NCI-H1694 treated with DMSO at 0.1 percent for 48 hours (cell line): ENCODE measurements at places on chromosomes 1 and 21.
A peak's percentile ranks its signal among the peaks of the same experiment; 100 is the strongest.

- DNase-seq = peak; percentile 46
These were observed 14.1 kb downstream of the AZIN2 start for GRCh38 chr1:33094971-33095604.

DNA sequence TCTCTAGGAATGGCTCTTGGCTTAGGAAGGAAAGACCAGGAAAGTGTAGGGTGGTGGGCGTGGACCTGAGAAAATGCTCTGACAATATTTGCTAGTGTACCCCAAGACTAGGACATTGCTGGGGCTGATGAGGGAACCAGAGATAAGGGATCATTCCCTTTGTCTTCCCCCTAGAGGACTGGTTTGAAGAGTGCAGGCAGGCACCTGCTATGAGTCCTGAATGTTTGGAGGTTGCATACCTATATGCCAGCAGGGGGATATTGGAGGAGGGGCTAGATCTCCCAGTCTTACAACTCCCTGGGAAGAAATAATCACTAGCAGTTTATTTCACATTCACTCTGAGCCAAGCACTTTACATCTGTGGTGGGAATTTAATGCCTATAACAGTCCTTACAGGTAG lies 6.0 kb upstream of the BCL10 start:
- no peak for DNase-seq

GRCh38 chr1:77976433-77977076 lies 2.3 kb downstream of the FUBP1 start:
- no peak for DNase-seq

GRCh38 chr1:69755647-69756046 lies 187.9 kb downstream of the LRRC7 start:
- no peak for DNase-seq

DNA sequence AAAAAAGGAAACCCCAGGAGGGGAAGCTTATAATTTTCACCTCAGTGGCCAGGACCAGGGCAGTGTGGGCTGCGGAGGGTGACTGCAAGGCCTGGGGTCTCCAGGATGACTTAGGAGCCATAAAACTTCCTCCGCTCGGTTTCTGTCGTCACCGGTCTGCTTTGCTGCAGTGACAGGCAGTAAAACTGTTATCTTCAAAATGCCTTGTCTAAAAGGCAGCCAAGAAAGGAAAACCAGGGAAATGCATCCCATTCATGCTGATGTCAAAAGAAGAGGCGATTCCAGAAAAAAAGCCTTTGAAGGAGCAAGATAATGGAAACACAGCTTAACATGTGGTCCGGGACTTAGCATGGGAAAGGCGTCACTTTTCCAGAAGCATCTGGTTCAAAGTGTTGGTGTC lies 42.0 kb downstream of the COL6A1 start:
- DNase-seq = no peak

DNA sequence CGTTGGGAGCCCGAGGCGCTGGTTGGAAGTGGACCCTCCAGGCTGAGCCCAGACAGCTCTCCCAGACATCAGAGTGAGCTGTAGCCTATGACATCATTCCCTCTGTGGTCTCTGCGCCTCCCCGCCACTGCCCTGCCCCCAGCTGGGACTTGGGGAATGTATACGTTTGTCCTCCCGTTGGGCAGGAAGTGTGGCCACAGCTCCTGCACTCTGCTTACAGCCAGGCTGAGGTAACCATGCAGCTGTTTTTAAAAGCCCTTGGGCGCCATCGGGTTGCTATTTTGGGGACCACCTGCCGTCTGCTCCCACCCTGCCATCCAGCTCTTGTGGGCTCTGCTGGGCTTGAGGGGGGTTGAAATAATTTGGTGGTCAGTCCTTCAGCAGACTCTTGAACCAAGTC lies 7.8 kb downstream of the VASH2 start:
- DNase-seq = no peak

- DNase-seq = no peak
These were observed 9.7 kb downstream of the SKI start for GRCh38 chr1:2237773-2238172.

GRCh38 chr1:159960721-159961381 lies 6.8 kb upstream of the SLAMF9 start:
- no peak for DNase-seq

- no peak for DNase-seq
These were observed 95.5 kb downstream of the SDCCAG8 start for GRCh38 chr1:243351337-243351736.

- no peak for DNase-seq
These were observed 10.0 kb upstream of the RAB7B start for GRCh38 chr1:206013026-206013795.

DNA sequence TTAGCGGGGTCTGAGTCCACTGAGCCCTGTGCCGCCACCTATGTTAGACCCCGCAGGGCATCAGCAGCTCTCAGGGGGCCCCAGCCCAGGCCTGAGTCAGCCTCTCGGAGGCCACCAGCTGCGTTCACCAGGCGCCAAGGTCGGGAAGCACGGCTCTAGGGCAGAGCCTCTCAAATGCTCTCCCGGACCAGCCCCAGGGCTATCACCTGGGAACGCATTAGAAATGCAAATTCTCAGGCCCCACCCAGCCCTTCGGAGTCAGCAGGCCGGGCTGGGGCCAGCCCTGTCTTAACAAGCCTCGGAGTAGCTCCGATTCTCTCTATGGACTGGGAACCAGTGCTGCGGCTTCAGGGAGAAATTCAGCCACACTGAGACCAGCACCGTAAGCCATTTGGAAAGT lies 37.2 kb upstream of the TSPEAR start:
- DNase-seq = no peak

DNA sequence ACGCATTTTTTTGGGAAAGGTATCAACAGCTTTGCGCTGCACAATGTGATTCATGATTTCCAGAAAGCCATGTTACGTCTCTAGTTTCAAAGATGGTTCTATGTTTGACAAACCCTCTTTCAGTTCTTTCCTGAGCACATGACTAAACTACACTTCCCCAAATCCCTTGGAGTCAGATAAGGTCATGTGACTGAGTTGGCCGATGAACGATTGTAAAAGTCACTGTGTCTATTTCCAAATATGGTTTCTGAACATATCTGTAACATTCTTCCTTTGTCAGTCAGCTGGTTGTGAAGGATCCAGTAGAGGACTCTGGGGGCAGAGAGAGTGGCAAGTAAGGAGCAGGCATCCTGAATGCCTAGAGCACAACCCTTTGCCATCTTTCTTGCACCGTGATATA lies 35.4 kb downstream of the TMPRSS15 start:
- DNase-seq = no peak

- DNase-seq = no peak
These were observed 289.7 kb upstream of the NRIP1 start for GRCh38 chr21:15354516-15354915.

- DNase-seq = no peak
These were observed 51.0 kb upstream of the EFHD2 start for GRCh38 chr1:15358565-15359133.

GRCh38 chr1:194069168-194069830 lies 882.9 kb upstream of the B3GALT2 start:
- no peak for DNase-seq

GRCh38 chr1:29356663-29357062 lies 120.3 kb downstream of the PTPRU start:
- no peak for DNase-seq

- no peak for DNase-seq
These were observed 346.7 kb downstream of the USP25 start for GRCh38 chr21:16076465-16076864.

DNA sequence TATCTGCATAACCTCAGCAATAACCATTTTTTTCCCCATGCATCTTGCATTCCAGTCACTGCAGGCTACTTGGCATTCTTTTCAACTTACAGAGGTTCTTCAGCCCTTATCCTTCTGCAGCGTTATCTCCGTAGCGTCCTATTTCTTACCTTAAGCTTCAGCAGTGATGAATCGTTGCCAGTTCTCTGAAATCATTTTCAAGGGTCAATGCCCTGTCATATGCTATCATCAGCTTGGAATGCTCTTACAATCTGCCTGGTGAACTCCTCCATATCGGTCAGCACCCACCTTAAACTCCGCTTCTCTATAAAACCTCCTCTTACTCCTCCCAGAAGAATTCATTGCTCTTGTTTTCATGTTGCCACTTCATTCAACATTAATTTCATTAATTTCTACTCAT lies 105.1 kb upstream of the DPH5 start:
- DNase-seq = no peak

DNA sequence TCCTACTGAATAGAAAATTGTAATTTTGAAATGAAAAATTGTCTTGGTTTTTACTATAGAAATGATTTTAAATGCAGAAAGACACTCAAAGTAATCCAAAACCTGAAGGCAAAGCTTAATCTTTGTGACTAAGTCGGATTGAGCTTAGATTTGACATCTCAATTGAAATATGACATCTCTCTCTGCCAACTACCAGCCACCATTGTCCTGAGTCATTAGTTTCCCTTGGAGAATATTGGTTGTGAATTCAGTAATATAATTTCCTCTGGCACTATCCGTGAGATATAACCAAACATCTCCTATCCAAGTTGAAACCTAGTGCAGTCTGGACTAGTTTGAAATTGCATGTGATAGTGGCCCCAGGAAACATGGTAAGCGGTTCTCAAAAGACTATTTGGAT lies 37.1 kb downstream of the PLA2G4A start:
- no peak for DNase-seq

GRCh38 chr1:76102046-76102445 lies 27.5 kb downstream of the ST6GALNAC3 start:
- DNase-seq = no peak
